ENCODE measurements at places on chromosomes 16 and 17.

DNA sequence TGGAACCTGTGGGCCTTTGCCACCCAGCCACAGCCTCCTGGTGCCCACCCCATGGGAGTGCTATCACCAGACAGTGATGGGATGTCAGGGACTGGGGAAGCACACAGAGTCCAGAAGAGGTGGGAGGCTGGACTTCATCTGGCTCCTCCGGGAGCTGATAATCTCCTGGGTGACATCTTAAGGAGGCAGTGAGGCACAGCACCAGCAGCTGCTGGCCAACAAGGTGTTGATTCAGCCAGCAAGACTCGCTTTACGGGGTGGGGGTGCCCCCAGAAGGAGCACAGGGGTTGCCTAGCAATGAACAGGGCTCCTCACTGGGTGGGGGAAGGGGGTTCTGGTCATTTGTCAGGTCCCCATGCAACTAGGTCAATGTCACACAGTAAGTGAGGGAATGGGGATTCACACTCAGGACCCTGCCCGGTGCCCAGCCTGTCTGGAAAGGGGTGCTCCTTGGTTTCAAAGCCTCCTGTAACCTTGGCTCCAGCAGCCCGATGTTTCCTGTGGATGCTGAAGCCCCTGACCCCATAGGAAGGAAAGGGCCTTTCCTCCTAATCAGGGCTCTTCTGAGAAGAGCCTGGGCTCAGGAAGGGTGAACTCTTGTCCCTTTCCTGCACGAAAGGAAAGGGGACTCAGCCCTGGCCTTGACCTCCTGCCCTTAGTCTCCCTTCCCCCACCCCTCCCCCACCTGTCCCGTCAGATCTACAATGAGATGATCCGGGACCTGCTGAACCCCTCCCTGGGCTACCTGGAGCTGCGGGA is 17.7 kb downstream of the KIF19 start:
- no peak for DNase-seq

DNA sequence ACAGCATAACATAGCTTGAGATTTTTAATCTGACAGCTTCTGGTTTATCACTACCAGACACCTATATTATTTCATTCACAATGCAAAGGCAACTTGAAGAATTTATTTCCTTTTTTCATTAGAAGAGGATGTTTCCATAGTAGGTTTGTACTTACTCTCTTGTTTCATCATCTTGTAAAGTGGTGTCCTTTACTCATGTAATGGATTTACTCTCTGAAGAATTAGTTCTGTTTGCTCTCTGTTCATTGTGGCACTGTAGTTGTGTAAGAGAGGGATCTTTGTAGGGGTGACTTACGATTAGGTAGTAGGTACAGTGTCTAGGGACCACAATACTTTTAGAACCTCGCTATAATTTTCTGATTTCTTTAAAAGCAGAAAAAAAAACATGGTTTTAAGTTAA is 256.1 kb downstream of the BCAS3 start:
- no peak for DNase-seq

DNA sequence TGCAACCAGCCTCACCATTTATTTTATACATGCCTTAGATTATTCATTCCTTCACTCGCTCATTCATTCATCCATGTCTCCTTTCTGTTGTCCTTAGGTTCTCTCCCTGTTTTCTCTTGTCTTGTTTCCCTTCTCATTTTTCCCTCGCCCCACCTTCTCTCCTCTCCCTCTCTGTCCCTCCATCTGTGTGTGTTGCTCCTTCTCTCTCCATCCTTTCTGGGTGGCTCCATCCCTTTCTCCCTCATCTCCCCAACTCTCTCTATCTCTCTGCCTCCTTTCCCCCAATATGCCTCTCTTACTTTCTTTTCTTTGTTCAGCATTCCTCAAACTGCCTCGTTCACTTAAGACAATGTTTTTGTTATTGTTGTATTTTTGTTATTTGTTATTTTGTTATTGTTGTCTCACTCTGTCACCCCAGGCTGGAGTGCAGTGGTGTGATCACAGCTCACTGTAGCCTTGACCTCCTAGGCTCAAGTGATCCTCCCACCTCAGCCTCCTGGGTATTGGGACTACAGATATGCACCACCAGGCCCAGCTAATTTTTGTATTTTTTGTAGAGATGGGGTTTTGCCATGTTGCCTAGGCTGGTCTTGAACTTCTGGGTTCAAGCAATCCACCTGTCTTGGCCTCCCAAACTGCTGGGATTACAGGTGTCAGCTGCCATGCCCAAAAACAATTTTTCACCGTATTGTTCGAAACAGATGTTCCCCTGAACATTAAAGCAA is 14.4 kb downstream of the SOCS1 start:
- no peak for DNase-seq

- DNase-seq, result no peak
These were observed 10.1 kb downstream of the TBC1D26 start for GRCh38 chr17:15742051-15742795.

DNA sequence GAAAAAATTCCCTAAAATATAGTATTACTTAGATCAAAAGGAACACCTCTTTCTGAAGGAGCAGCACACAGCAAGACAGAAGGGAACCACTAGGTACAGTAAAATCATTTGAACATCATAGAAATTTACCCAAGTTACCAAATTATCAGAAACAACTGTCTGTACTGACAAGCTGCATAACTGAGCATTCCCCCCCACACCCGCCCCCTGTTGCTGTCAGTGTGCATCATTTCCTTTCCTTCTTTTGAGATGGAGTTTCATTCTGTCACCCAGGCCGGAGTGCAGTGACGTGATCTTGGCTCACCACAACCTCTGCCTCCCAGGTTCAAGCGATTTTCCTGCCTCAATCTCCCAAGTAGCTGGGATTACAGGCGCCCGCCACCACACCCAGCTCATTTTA is 120.7 kb downstream of the TRIM37 start:
- DNase-seq, result no peak

DNA sequence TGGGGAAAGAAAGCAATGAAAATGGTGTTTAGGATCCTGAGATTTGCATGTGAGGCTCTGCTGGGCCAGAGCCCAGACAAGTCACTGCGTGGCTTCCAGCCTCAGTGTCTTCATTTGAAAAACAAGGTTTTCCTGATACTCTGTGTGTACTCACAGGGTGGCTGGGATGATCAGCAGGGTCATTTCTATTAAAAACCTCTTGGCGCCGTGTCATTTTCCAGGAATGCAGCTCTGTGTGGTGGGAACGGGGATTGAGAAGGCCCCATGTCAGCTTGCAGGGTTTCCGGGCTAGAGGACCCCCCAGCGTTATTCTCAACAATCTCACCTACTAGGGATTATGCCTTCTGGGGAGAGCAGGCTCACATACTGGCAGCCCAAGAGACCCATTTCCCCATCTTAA is 73.5 kb downstream of the FOXL1 start:
- no peak for DNase-seq

DNA sequence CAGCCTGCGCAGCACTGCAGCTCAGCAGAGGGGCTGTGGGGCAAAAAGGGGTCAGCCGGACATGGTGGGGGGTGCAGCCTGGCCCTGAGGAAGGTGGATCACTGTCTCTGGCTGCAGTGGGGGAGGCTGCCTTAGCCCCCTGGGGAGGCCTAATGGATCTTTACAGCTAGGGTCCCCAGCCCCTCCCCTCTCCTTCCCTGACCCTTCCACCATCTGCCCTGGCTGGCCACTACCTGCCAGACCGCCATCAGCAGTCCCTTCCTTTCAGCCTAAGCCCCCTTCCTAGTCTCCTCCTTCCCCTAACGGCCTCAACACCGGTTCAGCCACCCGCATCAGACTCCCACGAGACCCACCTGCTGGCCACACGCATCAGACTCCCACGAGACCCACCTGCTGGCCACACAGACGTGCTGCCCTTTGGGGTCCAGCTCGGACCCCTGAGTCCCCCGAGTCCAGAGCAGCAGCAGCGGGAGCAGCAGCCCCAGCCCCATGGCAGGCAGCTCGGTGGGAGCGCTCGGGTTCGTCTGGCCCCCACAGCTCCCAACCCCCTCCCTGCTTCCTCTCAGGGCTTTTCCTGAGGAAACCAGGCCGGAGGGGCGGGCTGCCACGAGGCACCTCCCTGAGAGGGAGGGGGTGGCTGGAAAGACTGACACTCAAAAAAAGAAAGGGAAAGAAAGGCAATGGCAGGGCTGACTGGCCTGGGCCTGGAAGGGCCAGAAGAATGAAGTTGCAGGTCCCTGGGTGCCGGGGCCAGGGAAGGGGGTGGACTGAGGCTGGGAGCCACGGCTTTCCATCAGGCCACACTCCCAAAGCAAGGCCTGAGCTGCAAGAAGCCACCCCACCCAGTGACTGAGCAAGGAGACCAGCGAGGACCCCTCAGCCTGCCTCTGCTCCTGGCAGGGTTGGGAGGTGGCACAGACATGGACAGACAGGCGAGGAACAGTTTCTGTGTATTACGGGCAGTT is at the start of gene SCARF1:
Gene SCARF1 (minus strand): TSS at position 526 of the 965 bp plus-strand sequence. CDS start 35 bp downstream, at position 491.
- DNase-seq, result peak; percentile 44

DNA sequence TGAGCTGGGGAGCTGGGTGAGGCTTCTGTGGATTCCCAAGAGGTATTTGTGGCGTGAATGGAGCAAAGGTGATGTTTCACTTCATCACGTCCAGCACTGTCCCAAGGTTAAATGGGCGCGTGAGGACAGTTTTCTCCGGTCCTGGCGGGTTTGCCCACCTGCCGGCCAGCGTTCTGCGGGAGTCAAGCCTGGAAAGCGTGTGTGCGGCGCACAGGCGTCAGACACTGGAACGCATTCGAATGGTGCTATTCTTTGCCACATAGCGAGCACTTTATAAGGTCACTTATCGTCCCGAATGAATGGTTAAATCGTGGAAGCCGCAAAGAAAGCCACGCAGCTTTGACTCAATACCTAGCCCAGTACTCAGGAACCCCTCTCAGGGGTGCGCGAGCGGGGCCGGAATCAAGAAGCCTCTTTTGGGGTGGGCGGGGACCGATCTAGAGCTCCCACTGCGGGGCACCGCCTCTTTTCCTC is 446 bp upstream of the PSMD11 start:
- DNase-seq, result no peak

GRCh38 chr16:70795296-70795912 is 5.6 kb downstream of the VAC14 start:
- no peak for DNase-seq

Data from mucosa of descending colon (tissue), 3 donors.